AG10803 (cell line): ENCODE measurements at places on chromosomes 2 and 18.

- peak; percentile 79 for DNase-seq
Measured at GRCh38 chr2:215521031-215521430, 85.2 kb upstream of the FN1 start.

DNA sequence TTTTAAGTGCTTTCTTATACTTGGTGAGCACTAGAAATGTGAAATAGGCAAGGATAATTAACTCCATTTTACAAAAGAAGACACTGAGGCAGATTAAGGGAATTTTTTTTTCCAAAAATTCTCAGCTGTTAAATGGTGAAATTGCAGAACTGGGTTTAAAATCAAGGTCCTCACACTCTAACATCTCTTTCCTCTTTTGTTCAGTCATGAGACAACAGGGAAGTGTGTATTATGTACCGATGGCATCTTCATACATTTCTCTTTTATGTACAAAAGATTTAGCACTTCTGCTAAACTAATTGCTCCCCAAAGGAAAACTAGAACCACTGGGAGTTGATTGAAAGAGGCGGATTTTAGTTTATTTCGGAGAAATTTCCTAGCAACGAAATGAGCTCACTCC, 203.0 kb downstream of the SETBP1 start:
- DNase-seq: no peak

GRCh38 chr2:20650393-20650876, 463 bp downstream of the HS1BP3 start:
- peak; percentile 41 for DNase-seq

- no peak for DNase-seq
Measured at GRCh38 chr2:632471-632870, 44.7 kb downstream of the TMEM18 start.

GRCh38 chr18:54742120-54742519, 86.2 kb upstream of the RAB27B start:
- DNase-seq: peak; percentile 1

- no peak for DNase-seq
Measured at GRCh38 chr2:106537791-106538191, 50.6 kb downstream of the CD8B2 start.

- DNase-seq: no peak
Measured at GRCh38 chr2:66962716-66963115, 434.4 kb upstream of the ETAA1 start.

GRCh38 chr2:26114151-26114550, 58.7 kb upstream of the GAREM2 start:
- no peak for DNase-seq

- DNase-seq: no peak
Measured at GRCh38 chr18:13540477-13541182, 185.7 kb downstream of the FAM210A start.

DNA sequence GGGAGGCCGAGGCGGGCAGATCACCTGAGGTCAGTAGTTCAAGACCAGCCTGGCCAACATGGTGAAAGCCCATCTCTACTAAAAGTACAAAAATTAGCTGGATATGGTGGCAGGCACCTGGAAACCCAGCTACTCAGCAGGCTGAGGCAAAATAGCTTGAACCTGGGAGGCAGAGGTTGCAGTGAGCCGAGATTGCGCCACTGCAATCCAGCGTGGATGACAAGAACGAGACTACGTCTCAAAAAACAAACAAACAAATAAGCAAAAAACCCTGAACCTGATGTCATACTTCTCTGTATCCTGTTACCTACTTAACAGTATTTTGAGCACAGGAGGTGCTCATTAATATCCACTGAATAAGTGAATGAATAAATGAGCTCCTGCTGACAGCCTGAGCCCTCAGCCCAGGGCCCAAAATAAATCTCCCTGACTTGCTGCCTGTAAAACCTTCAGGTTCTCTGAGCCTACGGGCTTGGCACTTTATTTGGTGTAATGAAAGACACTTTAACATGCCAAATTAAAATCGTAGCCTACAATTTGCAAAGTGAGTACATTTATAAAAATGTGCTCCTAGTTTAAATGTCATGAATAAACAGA, 215.1 kb downstream of the ZNF385B start:
- DNase-seq: no peak

DNA sequence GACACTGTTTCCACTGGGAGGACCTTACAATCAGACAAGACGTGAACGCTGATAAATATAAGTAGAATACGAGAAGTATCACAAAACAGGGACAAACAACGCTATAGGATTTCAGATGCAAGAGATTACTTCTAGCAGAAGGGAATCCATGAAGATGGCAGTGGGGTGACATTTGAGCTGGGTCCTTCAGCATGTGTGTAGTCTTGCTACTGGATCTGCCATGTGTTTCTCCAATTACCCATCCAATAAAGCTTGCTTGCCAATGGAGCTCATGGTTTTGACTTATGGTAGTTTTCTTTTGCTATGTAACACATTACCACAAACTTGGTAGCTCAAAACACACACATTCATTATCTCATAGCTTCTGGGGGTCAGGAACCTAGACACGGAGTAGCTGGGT, 32.8 kb upstream of the LGALSL start:
- no peak for DNase-seq

DNA sequence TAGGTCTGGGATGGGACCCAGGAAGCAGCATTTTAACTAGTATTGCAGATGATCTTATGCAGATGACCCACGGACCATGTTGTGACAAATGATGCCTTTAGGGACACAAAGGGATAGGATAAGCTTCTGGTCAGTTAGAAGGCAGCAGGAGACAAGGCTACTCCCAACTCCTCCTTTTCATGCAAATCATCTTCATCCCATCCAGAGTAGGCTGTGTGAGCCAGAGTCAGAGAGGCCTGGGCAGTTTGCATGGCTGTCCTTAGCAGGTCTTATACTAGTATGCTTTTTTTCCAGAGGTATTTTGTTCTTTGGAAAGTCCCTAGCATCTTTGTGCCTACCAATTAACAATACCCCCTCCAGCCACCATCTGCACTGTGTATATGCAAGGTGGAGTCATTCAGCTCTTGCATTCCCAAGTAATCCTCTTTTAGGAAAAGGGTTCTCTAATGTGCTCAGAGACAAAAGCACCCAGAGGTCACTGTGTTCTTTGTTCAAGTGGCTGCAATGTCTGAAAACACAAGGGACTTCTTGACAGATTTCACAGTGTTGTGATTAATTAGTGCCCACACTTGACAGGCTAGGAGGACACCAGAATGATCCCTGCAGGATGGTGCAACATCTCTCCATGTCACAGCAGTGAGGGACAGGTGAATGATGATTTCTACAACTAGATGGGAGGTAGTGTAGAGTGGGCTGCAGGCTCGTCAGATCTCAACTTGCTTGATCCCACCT, 225.8 kb downstream of the NCKAP5 start:
- DNase-seq: no peak

- DNase-seq: no peak
Measured at GRCh38 chr18:51739044-51739666, 541.7 kb upstream of the MEX3C start.

DNA sequence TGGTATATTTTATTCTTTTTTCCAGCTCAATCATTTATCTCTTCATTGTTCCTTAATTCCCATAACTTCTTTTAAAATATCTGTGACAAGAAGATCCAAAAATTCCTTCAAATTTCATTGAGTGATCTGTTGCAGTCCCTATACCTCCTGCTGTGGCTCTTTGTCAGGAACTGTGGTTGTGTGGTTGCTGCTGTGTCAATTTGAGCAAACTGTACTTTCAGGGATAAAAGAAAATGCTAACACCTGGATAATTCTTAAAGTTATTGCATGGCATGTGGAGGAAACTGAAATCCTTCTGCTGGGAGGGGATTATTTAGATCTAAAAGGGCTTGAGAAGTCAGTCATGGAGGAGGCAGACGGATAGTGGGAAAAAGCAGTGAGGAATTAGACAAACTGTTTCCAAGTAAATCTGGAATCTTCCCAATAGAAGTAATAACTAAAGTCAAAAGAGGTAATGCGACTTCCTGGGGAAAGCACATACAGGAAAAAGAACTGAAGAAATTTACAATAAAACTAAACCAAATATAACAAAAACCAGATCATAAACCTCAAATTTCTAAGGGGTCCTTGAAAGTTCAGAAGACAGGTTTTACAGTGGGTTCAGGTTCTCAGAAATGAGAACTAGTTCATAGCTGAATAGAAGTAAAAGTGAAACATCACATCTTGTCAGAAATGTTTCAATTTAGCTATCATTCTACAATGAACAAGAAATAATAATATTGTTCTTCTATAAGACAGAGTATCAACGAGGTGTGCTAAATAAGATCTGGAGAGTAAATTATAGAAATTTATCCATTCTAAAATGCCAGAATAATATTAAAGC, 33.5 kb upstream of the CD226 start:
- DNase-seq: no peak

DNA sequence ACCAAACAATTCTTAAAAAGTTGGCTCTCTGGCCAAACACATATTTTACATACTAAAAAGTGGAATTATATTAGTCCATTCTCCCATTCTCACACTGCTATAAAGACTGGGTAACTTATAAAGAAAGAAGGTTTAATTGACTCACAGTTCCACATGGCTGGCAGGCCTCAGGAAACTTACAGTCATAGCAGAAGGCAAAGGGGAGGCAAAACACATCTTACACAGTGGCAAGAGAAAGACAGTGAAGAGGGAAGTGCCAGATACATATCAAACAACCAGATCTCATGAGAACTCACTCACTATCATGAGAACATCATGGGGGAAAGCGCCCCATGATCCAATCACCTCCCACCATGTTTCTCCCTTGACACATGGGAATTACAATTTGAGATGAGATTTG, 42.6 kb downstream of the EDAR start:
- no peak for DNase-seq

- no peak for DNase-seq
Measured at GRCh38 chr2:68317971-68318913, 1.5 kb downstream of the CNRIP1 start.

GRCh38 chr2:127759931-127760330, 51.0 kb downstream of the WDR33 start:
- DNase-seq: peak; percentile 30

- no peak for DNase-seq
Measured at GRCh38 chr2:120600786-120601185, 134.9 kb upstream of the GLI2 start.
